ENCODE measurements at places on chromosomes 4 and X.

- no peak for DNase-seq
These were observed 216.1 kb downstream of the RAPGEF2 start for GRCh38 chr4:159319027-159319426.

- no peak for DNase-seq
These were observed 714.9 kb upstream of the ADGRL3 start for GRCh38 chr4:60485276-60485675.

- DNase-seq, result no peak
These were observed 343.7 kb upstream of the PPP1R2C start for GRCh38 chrX:43121637-43122036.

- DNase-seq, result no peak
These were observed 18.9 kb upstream of the RASGEF1B start for GRCh38 chr4:81490403-81491160.

GRCh38 chrX:80765220-80765625, 44.5 kb downstream of the BRWD3 start:
- no peak for DNase-seq

DNA sequence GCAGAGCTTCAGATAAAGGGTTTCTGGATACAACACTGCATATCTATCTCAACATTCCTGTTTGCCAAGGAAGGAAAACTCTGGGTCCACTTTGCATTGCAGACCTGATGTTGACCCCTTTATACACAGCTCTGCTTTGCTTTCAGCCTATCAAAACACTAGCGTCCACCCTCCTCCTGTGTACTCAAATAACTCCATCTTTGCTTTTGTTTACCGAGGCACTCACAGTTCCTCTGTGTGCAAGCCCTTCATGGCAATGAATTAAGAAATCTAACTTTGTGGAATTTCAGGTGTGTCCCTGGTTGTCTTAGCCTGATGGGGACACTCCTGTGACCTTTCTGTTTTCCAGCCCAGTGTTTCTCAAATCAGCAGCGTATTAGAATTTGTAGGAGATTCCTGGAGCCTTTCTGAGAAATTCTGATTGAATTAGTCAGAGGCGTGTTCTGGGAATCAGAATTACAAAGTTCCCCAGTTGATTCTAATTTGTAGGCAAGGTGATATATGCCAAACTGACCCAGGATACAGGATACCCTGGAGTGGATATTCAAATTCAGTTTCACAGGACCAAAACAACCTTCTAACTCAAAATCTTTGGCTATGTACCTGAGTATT, 68.6 kb downstream of the DTHD1 start:
- no peak for DNase-seq

GRCh38 chrX:39650768-39651347, 446.9 kb downstream of the BCOR start:
- DNase-seq, result no peak

- DNase-seq, result no peak
These were observed 205.9 kb downstream of the LDB2 start for GRCh38 chr4:16692524-16692923.

- DNase-seq, result no peak
These were observed 41.1 kb upstream of the DCAF8L1 start for GRCh38 chrX:28022371-28022770.

DNA sequence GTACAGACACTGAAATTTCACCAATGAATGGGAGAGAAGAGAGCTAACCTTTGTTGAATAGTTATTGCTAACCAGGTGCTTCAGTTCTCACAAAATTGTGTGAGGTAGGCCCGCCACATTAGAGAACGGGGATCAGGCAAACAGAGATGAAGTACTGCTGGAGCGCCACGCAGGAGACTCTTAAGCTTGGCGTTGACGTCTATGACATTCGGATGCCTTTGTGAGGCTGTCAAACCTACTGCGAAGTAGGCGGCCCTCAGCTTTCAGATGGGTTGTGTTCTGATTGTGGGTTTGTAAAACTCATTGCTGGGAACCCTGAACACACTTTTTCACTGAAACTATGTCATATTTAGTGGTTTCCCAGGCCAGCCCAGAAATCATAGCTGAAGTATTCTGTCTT, 173.6 kb downstream of the CBR4 start:
- DNase-seq, result no peak

DNA sequence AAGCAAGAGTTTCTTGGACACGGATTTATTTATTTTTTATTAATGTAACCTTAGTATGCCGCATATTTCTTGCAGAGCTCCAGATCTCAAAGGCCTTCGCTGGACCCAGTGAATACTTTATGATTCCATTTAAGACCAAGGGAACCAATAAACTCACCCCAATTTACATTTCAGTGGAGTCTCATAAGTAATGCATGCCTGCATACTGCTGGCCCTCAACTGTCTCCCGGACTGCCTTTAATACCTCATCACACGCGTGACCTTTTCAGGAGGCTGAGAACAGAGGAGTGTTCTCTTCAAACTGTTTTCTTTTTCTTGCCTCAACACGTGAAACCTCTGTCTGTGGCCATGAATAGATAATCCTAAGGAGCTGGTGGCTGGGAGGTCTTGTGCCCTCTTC, 240.9 kb downstream of the STIM2 start:
- DNase-seq, result no peak

DNA sequence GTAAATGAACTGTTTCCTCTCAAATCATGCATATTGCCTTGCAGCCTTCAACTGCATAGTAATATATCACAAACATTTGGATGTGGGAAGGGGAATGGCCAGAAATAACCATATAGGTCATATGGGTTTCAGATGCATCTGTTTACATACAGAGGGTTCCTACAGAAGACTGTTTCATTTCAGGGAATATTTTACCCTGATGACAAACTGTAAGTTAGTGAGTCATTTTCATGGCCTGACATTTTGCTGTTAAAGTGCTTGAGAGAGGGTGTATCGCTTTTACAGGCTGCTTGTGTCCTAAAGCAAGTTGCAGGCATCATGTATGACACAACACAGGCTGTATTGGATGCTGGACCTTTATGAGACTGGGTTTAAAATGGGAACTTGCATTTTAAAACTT, 25.5 kb upstream of the AMOT start:
- DNase-seq, result no peak

DNA sequence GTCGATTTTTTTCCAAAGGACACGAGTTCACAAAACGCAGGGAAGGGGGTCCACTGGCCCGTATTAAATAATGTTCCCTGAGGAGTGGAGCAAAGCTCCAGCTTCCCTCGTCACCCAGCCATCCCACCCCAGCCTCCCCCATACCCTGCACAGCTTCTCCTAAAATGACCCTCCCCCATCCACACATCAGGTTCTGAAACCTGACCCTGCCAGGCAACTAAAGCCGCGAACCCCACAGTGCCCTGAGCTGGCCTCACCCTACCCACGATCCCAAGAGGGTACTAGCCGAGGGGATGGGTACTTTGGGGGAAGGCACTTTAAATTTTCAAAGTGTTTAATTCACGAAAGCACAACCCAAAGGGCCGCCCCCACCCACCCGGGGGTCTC, 634 bp downstream of the APOO start:
- DNase-seq, result no peak

DNA sequence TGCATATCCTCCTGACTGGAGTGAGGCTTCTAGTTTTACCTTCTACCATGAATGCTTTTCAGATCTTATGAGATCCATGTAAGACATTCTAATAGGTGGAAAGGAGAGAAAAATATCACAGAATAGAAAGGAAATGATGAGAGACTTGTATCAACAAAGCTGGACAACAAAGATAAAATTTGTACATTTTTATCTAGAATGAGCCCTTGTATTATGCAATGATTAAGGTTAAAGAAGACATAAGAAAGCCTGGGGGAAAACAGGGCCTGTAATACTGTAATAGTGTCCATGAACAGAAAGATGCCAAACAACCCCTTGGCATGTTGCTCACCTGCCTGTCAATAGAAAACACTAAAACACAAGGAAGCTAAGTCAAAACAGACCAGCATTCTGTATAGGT, 44.2 kb upstream of the SCRG1 start:
- no peak for DNase-seq

DNA sequence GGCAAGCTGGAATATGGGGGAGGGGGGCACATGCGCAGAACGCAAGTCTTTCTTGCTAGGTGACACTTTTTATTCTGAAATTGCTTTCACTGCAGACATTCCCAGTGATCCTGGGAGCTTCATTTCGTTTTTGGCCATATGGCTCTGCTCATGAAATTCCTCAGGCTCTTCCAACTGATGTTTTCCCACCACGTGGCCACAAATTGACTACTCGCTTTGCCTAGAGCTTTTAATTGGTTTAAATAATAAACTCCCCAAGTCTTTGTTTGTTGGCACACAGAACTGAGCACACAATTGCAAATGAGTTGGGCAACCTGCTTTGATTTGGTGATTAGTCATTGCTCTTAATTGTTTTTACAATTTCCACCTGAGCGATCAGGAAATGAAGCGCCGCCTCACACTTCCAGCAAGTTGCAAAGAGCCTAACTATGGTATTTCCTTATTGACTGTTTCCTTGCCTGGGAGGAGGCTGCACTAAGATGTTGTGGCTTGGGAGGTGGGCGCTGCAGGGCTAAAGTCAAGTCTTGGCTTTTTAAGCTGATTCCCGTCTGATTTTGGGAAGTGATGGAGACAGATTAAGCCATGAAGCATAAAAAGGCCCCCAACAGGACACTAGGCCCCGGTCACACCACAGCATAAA, 282.5 kb downstream of the ZIC3 start:
- DNase-seq, result no peak

- no peak for DNase-seq
These were observed 251.7 kb upstream of the TENM3 start for GRCh38 chr4:181991369-181992108.

DNA sequence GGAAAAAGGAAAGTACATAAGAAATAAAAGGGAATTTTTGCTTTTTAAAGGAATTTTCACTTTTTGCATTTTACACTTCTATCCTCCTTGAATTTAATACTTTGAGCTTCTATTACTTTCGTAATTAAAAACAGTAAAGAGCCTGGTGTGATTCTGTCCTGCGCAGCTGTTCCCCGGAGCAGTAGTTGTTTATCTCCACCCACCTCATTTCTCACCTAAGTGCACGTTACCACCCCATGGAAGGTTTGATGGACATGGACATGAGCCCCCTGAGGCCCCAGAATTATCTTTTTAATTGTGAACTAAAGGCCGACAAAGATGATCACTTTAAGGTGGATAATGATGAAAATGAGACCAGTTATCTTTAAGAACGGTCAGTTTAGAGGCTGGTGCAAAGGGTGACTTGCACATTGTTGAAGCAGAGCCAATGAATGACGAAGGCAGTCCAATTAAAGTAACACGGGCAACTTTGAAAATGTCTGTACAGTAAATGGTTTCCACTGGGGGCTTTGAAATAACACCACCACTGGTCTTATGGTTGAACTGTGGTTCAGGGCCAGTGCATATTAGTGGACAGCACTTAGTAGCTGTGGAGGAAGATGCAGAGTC, 52.1 kb upstream of the TEX13D start:
- DNase-seq, result no peak

DNA sequence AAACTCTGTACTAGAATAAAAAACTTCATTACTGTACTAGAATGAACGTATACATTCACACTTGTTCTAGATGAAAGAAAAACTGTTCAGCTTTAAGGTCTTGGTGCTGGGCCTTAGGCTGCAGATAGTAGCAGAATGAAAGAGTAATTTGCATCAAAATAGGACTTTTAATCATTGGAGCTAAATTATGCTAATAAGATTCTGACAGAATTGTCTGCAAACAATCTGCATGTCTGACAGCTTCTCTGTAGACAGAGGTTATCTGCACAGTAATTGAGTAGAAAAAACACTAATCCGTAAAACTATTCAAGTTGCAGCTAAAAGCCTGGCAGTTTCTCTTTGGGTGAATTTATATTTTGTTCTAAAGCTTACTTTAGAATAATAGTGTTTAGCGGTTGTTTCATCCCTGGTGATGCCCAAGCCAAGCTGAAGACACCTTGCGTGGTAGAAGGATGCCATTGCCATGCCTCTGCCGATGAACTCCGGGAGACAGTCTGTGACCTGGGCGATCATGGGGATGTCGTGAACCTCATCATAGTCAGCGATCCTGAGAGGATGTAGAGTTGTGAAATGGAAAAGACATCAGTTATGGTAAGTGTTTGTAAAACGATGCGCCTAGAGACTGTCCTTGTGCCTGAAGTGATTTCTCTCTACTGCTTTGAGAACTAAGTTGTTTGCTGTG, 25.3 kb downstream of the LRP2BP start:
- no peak for DNase-seq

- no peak for DNase-seq
These were observed 114.9 kb downstream of the PPARGC1A start for GRCh38 chr4:23774909-23775308.

Measured in NCI-H774 (cell line).